ENCODE measurements at places on chromosomes 6 and 20.
A peak's percentile ranks its signal among the peaks of the same experiment; 100 is the strongest.

GRCh38 chr6:1436334-1437306, 47.2 kb downstream of the FOXF2 start:
- DNase-seq, result peak; percentile 55

- no peak for DNase-seq
Measured at GRCh38 chr6:138129190-138129589, 22.0 kb upstream of the PERP start.

GRCh38 chr20:50394569-50394968, 115.6 kb upstream of the PTPN1 start:
- no peak for DNase-seq

DNA sequence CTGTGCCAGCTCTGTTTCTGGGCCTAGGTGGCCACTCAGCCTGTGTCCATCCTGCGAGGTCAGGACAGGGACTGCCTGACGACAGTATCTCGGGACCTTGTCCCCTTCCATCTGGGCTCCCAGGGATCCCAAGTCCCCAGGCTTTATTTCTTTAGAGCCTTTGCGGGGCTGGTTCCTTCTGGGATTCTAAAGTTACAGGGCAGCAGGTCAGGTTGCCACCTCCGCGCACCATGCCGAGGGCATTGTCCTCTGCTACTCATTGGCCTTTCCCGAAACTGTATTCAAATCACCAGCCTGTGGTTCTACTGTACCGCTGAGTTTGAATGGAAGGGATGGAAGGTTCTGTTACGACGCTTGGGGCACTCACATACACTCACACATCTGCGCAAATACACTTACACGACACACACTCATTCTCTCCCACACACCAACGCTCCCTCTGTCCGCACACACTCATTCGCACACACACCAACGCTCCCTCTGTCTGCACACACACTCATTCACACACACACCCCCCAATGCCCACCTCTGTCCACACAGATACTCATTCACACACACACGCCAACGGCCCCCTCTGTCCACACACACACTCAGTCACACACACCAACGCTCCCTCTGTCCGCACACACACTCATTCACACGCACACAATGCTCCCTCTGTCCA, 59.8 kb upstream of the THBS2 start:
- DNase-seq, result no peak

- no peak for DNase-seq
Measured at GRCh38 chr6:118931436-118931835, 3.5 kb downstream of the MCM9 start.

GRCh38 chr6:151351146-151351700, 40.1 kb downstream of the ZBTB2 start:
- no peak for DNase-seq

- DNase-seq, result no peak
Measured at GRCh38 chr6:146981981-146982380, 222.2 kb upstream of the STXBP5 start.

- DNase-seq, result no peak
Measured at GRCh38 chr6:80302716-80303115, 196.2 kb downstream of the BCKDHB start.

GRCh38 chr20:35120012-35120701, 27.0 kb downstream of the EDEM2 start:
- no peak for DNase-seq

GRCh38 chr20:44609516-44610312, 27.3 kb downstream of the PKIG start:
- DNase-seq, result peak; percentile 71

GRCh38 chr20:64080013-64080812, at the start of gene OPRL1:
TSS of gene OPRL1 (plus strand) at chr20:64080082. CDS start at chr20:64092721, 12,639 bp downstream.
- DNase-seq, result no peak

- no peak for DNase-seq
Measured at GRCh38 chr6:17585766-17586490, 14.2 kb upstream of the FAM8A1 start.

DNA sequence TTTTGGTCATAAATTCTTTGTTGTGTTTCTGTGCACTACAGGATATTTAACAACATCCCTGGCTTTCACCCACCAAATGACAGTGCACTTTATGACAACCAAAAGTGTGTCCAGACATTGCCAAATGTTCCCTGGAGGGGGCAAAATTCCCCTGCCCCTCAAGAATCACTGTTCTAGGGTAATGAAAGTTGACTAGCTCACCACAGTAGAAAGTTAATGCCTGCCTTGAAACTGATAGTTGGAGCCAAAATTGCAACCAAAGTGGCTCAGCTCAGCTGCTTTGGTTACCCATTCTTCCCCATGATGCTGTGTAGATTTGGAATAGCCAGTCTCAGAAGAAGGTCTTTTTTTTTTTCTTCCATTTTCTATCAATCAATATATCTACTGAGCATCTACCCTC, 150.6 kb downstream of the RALGAPA2 start:
- DNase-seq, result no peak

DNA sequence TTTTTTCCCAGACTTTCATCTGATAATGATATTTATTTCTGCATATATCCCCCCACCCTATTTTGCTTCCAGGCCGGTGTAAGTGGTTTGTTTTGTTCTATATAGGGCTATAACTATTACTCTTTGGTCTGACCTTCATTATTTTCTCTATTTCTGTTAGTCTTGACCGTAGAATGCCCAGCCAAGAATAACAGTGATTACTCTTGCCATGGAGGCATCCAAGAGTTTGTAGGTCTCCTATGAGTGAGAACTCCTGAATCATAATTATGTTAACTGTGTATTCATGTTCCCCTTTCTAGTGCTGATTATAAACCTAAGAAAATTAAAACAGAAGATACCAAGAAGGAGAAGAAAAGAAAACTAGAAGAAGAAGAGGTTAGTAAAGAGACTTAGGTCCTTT, 52.2 kb downstream of the TOP1 start:
- DNase-seq, result no peak

DNA sequence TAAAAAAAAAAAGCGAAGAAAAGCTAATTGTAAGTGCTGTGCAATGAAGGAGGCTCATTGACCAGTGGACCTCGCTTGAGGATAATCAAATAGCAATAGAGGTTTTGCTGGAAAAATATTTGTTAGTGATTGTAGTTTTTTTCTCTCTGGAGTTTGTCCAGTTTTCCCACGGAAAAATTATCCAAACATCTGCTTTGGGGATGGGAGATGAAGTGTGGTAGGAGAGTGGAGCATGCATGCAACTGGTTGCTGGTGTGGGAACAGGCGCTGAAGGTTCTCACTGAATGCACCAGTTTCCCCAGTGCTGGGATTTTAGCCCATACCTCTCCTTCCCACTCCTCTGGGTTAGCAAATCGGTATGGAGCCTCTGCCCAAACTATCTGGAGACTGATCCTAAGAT, 281.7 kb upstream of the TAB2 start:
- DNase-seq, result no peak

- no peak for DNase-seq
Measured at GRCh38 chr6:21556968-21557721, 36.4 kb upstream of the SOX4 start.

- DNase-seq, result no peak
Measured at GRCh38 chr6:51995214-51995755, 92.1 kb downstream of the PKHD1 start.

- no peak for DNase-seq
Measured at GRCh38 chr6:75397656-75398465, 95.7 kb downstream of the FILIP1 start.

GRCh38 chr6:118468682-118469465, 79.2 kb upstream of the PLN start:
- DNase-seq, result no peak

GRCh38 chr20:47843886-47844567, 58.7 kb upstream of the SULF2 start:
- no peak for DNase-seq

- no peak for DNase-seq
Measured at GRCh38 chr6:19772891-19773290, 64.3 kb upstream of the ID4 start.

DNA sequence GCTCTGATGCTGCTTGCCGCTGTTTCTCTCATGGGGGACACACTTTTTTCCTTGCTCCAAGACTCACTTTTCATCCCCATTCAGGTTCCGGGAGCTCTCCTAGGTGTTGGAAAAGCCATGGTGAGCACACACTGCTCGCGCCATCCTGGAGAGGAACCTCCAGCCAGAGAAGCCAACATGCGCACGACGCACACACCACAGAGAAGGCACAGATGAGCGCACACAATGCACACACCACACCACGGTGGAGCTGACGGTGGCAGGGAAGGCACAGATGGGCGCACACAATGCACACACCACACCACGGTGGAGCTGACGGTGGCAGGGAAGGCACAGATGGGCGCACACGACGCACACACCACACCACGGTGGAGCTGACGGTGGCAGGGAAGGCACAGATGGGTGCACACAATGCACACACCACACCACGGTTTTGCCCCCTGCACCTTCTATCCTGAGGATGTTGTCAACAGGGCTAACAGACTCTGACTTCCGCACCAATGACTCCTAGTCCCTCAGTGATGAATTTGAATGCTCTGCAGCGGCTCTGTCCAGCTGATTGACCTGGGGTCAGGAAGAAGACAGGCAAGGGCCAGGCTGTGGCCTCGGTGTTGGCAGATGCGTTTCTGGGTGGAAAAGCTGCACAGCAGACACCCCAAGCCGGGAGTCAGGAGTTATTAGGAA, 154.7 kb downstream of the ERMARD start:
- no peak for DNase-seq

- no peak for DNase-seq
Measured at GRCh38 chr6:44489910-44490604, 102.6 kb downstream of the CDC5L start.

- DNase-seq, result no peak
Measured at GRCh38 chr6:37548067-37548674, 48.5 kb upstream of the CCDC167 start.

- no peak for DNase-seq
Measured at GRCh38 chr6:12921467-12921866, 204.9 kb downstream of the PHACTR1 start.

DNA sequence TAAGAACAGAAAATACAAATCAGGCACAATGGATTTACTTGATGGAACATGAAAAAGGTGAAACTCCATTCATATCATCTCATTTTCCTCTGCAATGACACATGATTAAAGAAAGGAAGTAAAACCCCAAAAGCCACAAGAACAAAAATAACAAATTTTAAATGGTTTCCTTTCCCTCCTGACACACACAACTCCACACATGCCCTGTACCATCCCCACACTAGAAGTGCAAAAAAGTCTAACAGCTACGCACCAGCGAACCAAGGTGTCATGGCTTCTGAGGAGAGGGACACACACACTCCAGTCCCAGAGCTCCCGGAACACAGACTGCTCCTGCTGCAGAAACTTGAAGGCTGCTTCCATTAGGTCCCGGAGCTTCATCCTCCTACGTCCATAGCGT, 25.3 kb downstream of the MDN1 start:
- DNase-seq, result no peak

GRCh38 chr6:4727671-4728435, 48.4 kb upstream of the CDYL start:
- DNase-seq, result no peak

DNA sequence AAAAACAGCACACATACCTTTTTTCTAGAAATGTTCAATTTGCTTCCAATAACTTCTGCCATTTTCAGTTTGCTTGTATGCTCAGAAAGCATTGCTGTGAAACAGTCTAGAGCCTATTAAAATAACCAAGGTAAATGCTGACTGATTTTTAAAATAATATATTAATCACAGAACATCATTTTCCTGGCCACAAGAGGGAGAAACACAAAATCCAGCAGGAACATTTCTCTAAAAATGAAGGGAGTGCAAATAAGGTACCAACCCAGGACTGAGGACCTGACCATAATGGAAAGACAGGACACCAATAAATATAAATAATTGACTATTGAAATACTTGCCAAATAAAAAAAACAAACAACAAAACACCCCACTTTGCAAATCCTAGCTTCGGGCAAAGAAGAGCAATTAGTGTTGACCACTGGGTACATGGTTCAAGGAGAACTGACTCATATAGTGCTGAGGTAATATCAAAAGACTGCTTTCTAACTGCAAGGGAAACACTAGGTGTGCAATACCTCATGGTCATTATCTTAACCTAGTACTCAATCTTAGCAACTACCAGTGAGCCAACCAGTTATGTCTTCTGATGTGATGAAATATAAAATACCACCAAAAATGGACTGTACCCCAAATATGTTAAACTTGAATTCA, 42.9 kb downstream of the MDN1 start:
- DNase-seq, result no peak

DNA sequence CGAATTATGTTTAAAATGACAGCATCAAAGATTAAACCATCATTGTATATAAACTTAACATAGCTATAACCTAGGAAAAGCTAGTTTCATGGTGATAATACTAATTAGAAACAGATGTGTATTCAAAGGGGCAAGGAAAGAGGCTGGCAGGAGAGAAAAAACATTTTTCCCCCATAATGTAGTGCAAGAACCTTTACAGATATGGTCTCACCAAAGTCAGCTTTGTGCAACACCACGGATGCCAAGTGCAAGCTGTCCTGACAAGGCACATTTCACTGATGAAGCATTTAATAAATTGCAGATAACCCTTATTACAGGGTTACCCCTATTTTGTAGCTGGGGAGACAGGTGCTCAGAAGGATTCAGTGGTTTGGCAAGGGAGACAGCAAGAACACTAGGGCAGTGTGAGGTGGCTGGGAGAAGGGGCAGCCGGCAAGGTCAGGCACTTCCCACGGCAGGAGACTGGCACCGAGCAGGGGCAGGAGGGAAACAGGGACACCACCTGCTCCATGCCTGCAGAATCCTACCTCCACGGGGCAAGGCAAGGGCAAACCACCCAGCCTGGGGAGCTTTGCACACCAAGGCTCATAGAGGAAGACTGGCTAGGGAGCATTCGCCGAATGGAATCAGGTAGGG, 6.5 kb downstream of the RPS6KA2 start:
- no peak for DNase-seq

DNA sequence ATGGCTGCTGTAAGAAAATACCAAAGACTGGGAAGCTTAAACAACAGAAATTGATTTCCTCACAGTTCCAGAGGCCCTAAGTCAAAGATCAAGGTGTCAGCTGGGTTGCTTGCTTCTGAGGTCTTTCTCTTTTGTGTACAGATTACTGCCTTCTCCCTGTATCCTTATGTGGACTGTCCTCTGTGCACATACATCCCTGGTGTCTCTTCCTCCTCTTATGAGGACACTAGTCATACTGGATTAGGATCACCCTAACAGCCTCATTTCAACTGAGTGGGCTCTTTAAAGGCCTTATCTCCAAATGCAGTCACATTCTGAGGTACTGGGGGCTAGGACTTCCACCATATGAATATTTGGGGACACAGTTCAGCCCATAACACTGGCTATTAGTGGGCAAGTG, 130.0 kb upstream of the DTNBP1 start:
- no peak for DNase-seq

DNA sequence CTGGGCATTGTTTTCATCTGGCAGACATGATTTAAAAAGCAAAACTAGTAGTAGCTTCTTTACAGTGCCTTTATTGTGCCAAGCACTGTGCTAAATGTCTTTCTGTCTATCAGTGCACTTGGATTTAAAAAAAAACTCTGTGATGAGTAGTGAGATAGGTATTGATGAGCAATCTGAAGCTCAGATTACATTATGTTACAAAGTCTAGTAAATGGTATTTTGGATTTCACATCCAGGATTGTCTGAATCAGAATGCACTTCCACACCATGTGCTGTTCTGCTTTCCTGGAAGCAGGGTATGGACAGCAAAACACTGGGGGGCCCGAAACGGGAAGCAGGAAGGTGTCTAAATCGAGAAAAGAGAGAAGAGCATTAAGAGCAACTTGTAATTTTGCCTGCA, 103.4 kb upstream of the CCN2 start:
- DNase-seq, result no peak

Measured in activated CD4-positive, alpha-beta T cell treated with anti-CD3 and anti-CD28 coated beads for 4 hours (primary cell).